ENCODE measurements at places on chromosomes 11 and 22. TPM values are rescaled to one million over a fixed set of nuclear protein-coding genes. Genes with fewer than 3 reads are reported as not detected.

PRG3 gene
- not detected for total RNA-seq

GTSE1 gene
- total RNA-seq = 34.7 TPM

ZNF280A gene
- total RNA-seq = 3.4 TPM

SLC22A9 gene
- not detected for total RNA-seq

SCUBE1 gene
- 0.18 TPM for total RNA-seq

HEPHL1 gene
- total RNA-seq = not detected

GAL3ST3 gene
- not detected for total RNA-seq

KRTAP5-4 gene
- total RNA-seq = not detected

PLEKHA7 gene
- 51.3 TPM for total RNA-seq

MIOX gene
- not detected for total RNA-seq

POU2AF3 gene
- total RNA-seq = 1.7 TPM

NTM gene
- not detected for total RNA-seq

LIF gene
- 34.2 TPM for total RNA-seq

TREH gene
- not detected for total RNA-seq

RCOR2 gene
- total RNA-seq = 0.91 TPM

PDGFB gene
- total RNA-seq = 2.9 TPM

ME3 gene
- 14.5 TPM for total RNA-seq

TRIM68 gene
- total RNA-seq = 10.1 TPM

SEPTIN3 gene
- total RNA-seq = 1.2 TPM

PARVG gene
- total RNA-seq = not detected

TCN1 gene
- 0.46 TPM for total RNA-seq

CBLIF gene
- not detected for total RNA-seq

POTEH gene
- total RNA-seq = not detected

LBHD1 gene
- 3.9 TPM for total RNA-seq

TNNI2 gene
- total RNA-seq = not detected

GRM5 gene
- not detected for total RNA-seq

RPS13 gene
- 1,269 TPM for total RNA-seq

P2RX6 gene
- 0.50 TPM for total RNA-seq

SGSM1 gene
- total RNA-seq = 1.1 TPM

SMTNL1 gene
- total RNA-seq = not detected

SCGB1D2 gene
- total RNA-seq = not detected

C22orf31 gene
- not detected for total RNA-seq

SLC15A3 gene
- total RNA-seq = not detected

NUCB2 gene
- 35.1 TPM for total RNA-seq

HDAC10 gene
- total RNA-seq = 12.0 TPM

PTGDR2 gene
- 0.07 TPM for total RNA-seq

NXPE1 gene
- not detected for total RNA-seq

PIWIL4 gene
- 0.12 TPM for total RNA-seq

INS gene
- not detected for total RNA-seq

OR8H3 gene
- total RNA-seq = not detected

XKR3 gene
- not detected for total RNA-seq

CYP2R1 gene
- 10.6 TPM for total RNA-seq

TMEM132A gene
- 121 TPM for total RNA-seq

WT1 gene
- 5.8 TPM for total RNA-seq

TYR gene
- not detected for total RNA-seq

OR52E6 gene
- total RNA-seq = not detected

UBASH3B gene
- 34.4 TPM for total RNA-seq
